ENCODE measurements at places on chromosomes 6 and 20.

DNA sequence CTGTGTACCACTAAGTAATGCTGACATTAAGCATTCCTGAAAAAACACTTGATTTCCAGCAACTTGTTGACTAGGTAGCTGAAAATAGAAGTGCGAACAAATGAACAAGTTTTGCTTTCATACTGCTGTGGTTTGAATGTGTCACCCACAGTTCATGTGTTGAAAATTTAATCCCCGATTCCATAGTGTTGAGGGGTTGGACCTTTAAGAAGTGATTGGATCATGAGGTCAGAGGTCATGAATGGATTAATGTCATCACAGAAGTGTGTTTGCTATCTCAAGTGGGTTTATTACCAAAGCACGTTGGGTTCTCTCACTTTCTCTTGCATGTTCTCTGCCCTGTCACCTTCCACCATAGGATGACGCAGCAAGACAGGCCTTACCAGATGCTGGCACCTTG lies 568.5 kb downstream of the UTRN start:
- DNase-seq = no peak

DNA sequence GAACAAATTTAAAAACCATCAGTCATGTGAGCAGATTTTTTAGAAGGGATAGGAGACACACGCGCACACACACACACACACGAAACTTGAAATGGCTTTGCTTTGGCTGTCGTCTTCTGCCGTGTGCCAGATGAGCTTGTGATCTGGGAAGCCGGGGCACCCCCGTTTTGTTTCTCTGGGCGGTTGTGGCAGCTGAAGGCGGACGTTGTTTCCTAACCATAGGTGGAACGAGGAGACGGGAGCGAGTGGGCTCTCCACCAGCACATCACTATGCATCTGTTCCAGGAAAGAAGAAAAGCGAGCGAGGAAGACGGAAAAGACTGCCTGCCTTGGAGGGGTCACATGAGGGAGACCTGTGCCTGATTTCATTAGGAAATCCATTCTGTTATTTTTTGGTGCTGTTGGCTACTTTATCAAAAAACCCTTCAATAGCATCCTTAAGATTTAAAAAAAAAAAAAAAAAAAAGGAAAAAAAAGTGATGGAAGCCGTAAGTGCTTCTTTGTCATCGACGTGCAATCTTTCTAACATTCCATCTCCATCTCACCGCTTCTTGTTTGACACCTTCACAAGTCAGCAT lies 142.1 kb downstream of the DTNBP1 start:
- no peak for DNase-seq

DNA sequence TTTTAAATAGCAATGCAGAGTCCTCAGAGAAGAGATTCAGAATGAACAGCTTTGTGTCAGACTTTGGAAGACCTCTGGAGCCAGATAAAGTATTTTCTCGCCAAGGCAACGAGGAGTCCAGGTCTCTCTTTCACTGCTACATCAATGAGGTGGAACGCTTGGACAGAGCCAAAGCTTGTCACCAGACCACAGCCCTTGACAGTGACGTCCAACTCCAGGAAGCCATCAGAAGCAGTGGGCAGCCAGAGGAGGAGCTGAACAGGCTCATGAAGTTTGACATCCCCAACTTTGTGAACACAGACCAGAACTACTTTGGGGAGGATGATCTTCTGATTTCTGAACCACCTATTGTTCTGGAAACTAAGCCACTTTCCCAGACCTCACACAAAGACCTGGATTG lies 55.5 kb downstream of the MRAP2 start:
- no peak for DNase-seq

DNA sequence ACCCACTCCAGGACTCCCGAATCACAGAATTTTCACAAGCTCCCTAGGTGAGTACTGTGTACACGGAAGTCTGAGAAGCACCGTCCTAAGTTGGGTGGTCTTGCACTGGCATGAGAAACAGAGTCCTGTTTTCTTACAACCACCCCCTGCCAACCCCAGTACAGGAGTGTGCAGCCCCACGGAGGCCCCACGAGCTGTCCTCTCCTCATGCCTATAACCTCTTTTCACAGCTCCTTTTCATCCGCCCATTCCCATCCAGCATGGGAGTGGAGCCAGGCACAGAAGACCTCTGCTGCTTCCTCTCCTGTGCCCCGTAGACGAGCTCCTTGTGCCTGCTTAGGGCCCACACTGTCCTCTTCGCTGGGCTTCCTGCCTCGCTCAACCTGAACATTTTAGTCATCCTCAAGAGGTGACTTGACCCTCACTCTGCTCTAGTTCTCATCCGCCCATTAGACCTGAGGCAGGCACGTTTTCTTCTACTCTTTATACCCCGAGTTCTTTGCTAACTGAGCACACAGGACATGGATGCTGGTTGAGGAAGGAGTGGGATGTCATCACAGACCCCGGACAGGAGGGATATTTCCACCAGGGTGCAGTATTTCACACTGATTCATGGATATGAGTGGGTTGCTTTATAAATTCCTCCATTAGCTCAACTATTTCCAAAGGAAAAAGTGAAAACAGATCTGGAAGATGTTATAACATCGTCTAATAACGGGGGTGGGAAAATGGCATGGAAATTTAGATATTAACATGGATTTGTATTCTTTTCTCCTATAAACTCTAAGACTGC lies 160.5 kb downstream of the TTLL2 start:
- DNase-seq = no peak

- no peak for DNase-seq
Observed at GRCh38 chr6:127219869-127220268, 46.8 kb upstream of the RNF146 start.

GRCh38 chr20:39214828-39215227 lies 252.7 kb downstream of the DHX35 start:
- DNase-seq = no peak

DNA sequence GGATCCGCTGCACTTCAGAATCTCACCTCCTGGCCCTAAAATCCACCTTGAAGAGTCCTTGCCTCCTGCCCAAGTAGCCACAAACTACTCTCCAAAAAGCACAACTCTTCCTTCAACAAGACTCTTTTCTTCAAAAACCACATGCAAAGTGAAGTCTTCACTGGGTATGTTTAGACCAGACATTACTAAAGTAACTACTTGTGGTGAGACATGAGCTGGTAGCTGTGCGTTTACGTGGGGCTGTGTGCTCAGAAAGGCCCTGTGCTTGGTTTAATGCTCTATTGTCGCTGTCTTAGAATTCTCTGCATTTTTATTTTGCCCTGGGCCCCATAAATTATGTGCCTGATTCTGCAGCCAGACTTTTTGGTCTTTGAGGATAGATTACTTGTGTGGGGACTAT lies 104.4 kb upstream of the HDAC2 start:
- no peak for DNase-seq

DNA sequence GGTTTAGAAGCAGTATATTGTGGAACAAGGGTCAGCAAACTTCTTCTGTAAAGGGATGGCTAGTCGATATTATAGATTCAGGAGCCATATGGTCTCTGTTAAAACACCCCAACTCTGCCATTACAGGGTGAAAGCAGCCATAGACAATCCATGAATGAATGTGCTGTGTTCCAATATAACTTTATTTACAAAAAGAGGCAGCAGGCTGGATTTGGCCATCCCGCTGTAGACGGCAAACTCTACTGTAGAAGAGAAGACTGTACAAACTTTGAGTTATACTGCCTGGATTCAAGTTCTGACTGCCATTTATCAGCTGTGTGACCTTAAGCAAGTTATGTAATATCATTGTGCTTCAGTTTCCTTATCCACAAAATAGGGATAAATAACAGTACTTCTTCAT lies 33.7 kb upstream of the SNX9 start:
- no peak for DNase-seq

DNA sequence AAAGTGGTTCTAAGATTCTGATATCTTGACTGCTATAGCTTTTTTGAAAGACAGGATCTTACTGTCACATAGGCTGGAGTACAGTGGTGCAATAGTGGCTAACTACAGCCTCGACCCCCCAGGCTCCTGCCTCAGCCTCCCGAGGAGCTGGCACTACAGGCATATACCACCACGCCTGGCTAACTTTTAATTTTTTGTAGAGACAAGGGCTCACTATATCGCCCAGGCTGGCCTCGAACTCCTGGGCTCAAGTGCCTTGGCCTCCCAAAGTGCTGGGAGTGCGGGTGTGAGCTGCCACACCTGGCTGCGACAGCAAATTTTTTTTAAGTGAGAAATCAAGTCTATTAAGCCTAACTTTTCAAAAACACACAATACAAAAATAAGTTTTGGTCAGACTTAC lies 106.6 kb downstream of the NOL4L start:
- no peak for DNase-seq
